CD4-positive, alpha-beta T cell treated with Interleukin-2 at 100 ng/mL for 4 hours (primary cell): ENCODE measurements at places on chromosomes 16 and 17.

DNA sequence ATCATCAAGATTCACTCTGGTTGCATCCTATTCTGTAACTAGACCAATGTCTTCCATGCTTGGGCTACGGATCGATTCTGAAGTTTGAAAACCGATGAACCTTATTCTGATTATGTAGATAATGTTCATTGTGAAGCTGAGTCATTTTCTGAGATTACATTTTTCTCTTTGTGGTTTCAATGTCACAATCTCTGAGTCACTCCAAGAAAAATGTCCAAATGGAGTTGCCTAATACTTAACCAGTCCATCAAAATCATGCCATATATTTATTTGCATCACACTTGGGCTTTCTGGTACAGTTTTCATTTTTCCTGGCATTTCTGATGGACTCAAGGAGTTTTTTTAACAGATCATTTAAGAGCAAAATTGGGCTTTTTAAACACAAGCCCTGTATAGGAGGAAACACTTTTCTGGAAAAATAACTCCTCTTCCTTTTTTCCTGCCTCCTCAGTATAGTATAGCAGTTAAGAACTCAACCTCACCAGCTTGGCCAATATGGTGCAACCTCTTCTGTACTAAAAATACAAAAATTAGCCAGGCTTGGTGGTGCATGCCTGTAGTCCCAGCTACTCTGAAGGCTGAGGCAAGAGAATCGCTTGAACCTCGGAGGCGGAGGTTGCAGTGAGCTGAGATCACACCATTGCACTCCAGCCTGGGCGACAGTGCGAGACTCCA, 17.5 kb downstream of the CACNG3 start:
- DNase-seq, result no peak

- no peak for DNase-seq
Observed at GRCh38 chr16:19876501-19877059, 8.1 kb downstream of the GPRC5B start.

GRCh38 chr17:20141198-20141972, 132.2 kb downstream of the SPECC1 start:
- DNase-seq, result no peak

DNA sequence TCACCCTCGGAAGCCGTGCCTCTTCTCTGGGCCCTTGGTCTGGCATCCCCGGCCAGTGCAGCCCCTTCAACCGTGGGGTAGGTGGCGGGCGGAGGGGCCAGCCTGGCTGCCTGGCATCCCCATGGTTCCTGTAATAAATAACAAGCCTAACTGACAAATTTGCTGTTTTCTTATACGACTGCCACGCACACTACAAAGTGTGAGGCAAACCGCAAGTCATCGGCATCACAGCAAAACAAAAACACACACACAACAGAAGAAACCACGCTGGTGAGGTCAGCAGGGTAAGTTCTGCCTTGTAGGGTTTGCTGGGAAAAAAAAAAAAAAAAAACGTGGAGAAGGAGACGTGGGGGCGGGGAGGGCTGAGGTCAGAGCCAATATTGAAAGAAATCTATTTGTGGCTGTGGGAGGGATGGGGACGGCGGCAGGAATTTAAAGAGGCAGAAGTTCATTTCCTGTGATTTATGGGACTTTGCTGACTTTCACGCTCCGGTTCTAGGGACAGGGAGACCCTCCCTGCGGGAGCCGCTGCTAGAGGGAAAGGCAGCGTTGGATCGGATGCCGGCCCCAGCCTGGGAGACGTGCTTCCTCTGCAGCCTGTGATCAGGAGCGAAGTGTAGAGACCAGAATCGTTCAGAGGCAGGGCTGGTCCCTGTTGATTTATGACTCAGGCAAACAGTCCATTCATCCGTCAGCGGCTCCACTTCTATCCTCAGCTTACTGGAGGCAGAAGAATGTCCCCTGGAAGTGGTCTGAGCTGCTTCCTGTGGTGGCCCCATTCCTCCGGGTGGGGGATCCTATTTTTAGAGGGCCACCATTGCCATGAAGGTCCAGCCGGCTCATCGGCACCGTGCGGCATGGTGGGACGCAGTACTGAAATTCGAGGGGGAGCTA, 162.8 kb downstream of the FOXL1 start:
- DNase-seq, result no peak
